ENCODE measurements at places on chromosomes 3 and 15.
A peak's percentile ranks its signal among the peaks of the same experiment; 100 is the strongest.

- peak; percentile 65 for DNase-seq
These were observed 99.2 kb upstream of the TRPM1 start for GRCh38 chr15:31200735-31201151.

- no peak for DNase-seq
These were observed 54.4 kb downstream of the ROPN1B start for GRCh38 chr3:126023390-126023789.

GRCh38 chr15:74523982-74524381 lies 17.0 kb upstream of the ARID3B start:
- no peak for DNase-seq

- no peak for DNase-seq
These were observed 137.6 kb downstream of the IMPG2 start for GRCh38 chr3:101182734-101183133.

GRCh38 chr3:132659365-132660051 lies at the start of gene ACAD11:
TSS of gene ACAD11 (minus strand) at chr3:132659809. CDS start at chr3:132659751, 58 bp downstream.
- DNase-seq: peak; percentile 5

All from effector memory CD8-positive, alpha-beta T cell (primary cell).